ENCODE measurements at places on chromosomes 11 and 22.

DNA sequence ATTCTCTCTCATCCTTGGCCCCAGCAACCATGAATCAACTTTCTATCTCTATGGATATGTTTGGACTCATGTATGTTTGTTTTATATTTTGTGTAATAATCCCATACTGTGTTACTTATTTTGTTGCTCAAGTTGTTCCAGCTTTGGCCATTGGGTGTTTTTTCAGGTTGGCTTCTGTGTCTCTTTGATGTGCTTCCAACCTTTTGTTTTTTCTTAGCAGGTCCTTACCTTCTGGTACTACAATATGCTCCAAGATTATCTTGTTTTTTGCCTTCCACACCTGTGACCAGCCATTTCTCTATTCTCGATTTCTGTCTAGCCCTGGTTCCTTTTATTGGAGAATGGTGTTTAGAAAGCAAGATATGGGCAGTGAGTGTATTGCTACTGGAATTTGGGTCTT, 14.2 kb downstream of the GVQW3 start:
- DNase-seq: no peak

DNA sequence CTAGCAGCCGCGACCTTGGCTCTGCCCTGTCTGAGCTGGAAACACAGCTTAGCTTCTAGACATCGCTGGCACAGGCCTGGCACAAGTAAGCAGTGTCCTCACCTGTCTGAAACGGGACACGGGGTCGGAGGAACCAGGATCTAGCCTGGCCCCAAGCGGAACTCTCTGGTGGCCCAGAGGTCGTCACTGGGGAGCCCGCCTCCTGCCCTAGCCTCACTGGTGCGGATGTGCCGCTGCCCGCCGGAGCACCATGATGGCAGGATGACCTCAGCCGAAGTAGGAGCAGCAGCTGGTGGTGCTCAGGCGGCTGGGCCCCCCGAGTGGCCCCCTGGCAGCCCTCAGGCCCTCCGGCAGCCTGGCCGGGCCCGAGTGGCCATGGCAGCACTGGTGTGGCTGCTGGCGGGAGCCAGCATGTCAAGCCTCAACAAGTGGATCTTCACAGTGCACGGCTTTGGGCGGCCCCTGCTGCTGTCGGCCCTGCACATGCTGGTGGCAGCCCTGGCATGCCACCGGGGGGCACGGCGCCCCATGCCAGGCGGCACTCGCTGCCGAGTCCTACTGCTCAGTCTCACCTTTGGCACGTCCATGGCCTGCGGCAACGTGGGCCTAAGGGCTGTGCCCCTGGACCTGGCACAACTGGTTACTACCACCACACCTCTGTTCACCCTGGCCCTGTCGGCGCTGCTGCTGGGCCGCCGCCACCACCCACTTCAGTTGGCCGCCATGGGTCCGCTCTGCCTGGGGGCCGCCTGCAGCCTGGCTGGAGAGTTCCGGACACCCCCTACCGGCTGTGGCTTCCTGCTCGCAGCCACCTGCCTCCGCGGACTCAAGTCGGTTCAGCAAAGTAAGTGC, 871 bp downstream of the SLC35E4 start:
- peak; percentile 29 for DNase-seq

- peak; percentile 29 for DNase-seq
Observed at GRCh38 chr11:34512840-34513681, 533 bp downstream of the ELF5 start.

DNA sequence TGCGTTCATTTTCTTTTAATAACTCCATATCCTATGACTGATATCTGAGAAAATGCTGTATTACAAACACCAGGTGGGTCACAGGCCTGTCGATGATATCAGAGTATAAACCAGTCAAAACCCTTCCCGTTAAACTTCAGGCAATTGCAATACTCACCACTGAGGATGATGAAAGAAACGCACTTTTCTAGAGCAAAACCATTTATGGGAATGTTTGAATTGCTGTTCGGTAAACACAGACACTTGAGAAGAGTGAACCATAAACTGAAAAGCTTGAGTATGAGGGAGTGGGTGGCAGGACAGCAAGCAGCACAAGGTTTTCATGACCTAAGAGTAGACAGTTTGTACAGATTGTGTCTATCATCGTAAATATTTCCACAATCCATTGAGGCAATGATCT, 139.8 kb upstream of the CEP126 start:
- no peak for DNase-seq

DNA sequence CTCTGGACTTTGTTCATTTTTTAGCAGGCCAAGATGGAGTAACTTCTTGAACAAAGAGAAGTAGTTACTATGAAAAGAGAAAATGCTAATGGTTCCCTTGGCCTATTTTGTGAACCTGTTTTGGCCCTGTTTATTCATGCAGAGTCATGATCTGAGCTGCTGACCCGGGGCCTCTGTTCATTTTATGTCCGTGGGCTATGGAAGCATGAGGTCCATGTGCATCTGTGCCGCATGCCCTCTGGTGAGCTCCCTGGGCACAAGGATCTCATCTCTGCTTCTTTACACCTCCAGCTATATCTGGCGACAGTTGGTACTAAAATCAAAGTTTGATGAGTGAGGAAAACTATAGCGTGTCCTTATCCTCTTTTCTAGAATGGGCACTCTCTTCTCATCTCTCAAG, 1.0 kb downstream of the PIWIL4 start:
- DNase-seq: no peak

GRCh38 chr22:34784056-34784455, 281.9 kb upstream of the ISX start:
- DNase-seq: no peak

DNA sequence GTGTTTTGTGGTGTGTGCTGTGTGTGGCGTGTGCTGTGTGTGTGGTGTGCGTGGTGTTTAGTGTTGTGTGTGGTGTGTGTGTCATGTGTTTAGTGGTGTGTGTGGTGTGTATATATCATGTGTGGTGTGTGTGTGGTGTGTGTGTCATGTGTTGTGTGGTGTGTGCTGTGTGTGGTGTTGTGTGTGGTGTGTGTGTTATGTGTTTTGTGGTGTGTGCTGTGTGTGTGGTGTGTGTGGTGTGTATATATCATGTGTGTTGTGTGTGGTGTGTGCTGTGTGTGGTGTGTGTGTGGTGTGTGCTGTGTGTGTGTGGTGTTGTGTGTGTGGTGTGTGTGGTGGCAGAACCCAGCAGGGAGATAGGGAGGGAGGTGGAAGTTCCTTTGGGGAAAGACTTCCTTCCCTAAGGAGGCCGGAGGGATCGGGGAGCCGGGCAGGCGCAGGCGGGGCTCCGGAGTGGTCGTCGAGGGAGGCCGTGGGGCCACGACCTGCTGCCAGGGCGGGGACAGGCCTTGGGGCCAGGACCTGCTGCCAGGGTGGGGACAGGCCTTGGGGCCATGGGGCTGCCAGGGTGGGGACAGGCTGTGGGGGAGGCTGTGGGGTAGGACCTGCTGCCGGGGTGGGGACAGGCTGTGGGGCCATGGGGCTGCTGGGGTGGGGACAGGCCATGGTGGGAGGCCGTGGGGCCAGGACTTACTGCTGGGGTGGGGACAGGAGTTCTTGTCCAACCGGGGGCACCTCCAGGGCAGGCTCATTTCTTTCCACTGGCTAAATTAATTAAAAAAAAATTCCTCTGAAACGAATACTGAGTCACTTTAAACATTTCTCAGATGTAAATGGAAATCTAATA, 15.2 kb downstream of the PIM3 start:
- DNase-seq: peak; percentile 12

GRCh38 chr22:37904572-37905533, 1.2 kb upstream of the MICALL1 start:
- peak; percentile 29 for DNase-seq

- DNase-seq: peak; percentile 69
Observed at GRCh38 chr11:57514538-57515331, 767 bp downstream of the SLC43A1 start.

GRCh38 chr11:59551659-59552521, 40.6 kb downstream of the OR4D9 start:
- no peak for DNase-seq

DNA sequence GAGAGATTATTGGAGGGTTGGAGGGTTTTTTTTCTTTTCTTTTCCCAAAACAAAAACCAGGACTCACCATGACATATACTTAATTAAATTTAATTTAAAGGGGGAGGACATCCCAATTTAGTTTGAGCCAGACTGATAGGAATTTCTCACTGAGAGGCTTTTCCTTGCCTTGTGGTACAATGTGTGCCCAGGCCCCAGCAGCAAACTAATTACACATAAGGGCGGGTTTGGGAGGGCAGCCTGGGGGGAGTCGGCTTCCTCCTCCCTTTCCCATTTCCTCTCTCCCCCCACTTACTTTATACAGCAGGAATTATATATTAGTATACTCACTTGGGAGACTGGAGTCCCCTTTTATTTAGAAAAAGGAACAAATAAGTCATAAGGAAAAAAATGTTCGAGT, 2.9 kb downstream of the TEAD1 start:
- no peak for DNase-seq

GRCh38 chr11:43381802-43382201, 23.1 kb downstream of the TTC17 start:
- DNase-seq: no peak

DNA sequence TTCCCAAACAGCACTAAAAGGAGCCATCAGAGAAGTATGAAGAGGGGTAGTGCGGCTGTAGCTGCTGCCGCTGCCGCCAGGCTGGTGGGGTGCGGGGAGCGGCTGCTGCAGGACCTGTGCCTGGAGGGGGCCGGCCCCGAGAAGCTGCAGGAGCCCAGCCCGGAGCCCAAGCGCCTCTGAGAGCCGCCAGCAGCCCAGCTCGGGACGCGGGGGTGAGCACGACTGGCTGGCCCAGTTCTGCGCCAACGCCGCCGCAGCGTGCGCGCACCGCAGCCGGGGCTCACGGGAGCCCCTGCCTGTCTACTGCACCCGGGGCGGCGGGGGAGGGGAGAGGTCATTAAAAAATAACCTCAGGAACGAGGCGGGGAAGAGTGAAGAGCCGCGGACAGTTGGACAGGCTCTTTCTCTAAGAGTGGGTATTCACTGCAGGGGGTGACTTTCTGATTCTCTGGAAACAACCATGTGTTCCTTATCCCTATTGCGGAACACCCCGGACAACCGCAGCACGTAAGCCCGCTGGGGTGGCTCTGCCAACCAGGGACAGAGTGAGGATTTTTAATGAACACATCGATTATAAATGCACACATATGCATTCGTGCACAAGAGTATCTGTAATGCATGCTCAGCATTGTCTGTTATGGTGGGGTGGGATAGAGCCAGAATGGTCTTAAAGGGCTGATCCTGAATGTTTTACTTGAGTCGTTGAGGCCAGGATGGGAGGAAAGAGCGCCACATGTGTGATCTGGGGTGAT, 453 bp downstream of the GAS2 start:
- peak; percentile 60 for DNase-seq

DNA sequence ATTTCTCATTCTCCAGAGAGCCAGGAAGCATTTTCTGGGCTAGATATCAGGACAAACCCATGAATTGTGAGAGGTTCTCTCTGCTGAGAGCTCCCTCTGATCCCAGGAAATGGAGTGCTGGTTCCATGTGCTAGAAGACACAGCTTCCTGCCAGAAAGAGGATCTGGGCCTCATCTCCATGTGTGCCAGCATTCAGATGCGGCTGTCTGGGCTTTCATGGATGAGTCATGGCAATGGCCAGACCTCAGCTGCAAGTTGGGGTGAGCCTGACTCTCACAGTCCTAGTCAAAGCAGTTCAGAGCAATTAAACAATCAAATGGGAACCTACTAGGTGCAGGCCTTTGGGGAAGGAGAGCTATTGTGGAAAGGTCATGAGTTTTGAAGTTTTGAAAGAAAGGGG, 82.3 kb upstream of the EED start:
- DNase-seq: peak; percentile 34

DNA sequence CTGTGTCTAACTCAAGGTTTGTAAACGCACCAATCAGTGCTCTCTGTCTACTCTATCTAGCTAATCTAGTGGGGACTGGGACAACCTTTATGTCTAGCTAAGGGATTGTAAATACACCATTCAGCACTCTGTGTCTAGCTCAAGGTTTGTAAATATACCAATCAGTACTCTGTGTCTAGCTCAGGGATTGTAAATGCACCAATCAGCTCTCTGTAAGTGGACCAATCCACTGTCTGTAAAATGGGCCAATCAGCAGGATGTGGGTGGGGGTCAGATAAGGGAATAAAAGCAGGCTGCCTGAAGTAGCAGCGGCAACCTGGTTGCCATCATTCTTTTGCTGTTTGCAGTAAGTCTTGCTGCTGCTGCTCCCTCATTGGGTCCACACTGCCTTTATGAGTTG, 8.4 kb upstream of the CYP2D6 start:
- DNase-seq: no peak

DNA sequence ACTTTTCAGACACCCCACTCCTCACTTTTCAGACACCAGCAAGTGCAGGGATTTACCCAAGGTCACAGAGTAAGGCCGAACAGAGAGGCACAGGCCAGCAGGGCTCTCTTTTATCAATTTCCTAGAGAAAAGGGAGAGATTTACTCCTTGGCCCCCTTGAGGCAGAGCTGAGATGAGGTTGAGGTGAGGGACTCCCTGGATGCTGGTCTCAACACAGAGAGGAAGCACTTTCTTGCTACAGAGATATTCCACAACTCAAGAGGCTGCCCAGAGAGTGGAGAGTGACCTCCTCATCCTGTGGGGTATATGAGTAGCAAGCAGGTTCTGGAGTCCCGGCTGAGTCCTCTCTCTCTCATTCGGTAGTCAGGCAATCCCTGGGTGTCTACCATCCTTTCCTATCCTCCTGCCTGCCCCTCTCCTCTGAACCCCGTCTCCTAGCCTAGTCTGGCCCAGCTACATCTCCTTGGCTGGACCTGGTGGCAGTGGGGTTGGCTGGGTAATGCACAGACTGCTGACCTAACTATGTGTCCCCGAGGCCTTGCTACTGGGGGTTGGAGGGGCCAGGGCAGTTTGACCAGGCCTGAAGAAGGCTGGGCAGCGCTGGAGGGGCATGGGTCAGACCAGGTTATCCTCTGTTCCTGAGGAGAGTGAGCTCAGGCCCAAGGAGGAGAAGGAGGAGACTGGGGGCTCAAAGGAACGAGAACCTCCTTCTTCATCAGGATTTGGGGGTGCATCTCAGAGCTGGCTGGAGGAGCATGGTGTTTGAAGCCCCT, 1.8 kb upstream of the ARHGEF17 start:
- no peak for DNase-seq

- no peak for DNase-seq
Observed at GRCh38 chr11:80668039-80668438, 1227.2 kb upstream of the TENM4 start.

GRCh38 chr22:44522526-44523170, 24.6 kb upstream of the RTL6 start:
- no peak for DNase-seq

Data from left ventricle myocardium inferior (tissue), 1 donor.